ENCODE measurements at places on chromosomes 2 and 18. TPM values are rescaled to one million over a fixed set of nuclear protein-coding genes. Genes with fewer than 3 reads are reported as not detected.

Gene ARHGAP15
- 14.8 TPM for total RNA-seq

Gene RELCH
- total RNA-seq = 40.7 TPM

DNA sequence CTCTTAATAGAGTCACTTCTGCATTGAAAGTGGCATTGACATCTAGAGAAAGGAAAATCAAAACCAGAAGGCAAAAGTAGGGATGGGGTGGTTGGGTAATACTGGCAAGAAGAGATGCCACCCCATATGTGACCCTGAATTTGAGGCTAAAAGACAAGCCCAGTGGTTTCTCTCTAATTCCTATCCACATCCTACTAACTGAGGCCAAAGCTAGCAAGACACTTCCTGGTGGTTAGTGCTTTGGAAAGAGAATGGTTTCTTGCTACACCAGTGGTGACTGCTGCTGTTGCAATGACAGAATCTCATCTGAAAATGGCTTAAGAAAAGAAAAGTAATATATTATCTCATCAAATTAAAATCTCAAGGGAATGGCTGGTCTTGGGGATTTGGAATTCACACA lies 640.6 kb downstream of the EPHA4 start:
- H3K4me3 ChIP-seq = no peak overlapping the region
- no peaks in the 10 kb centered on the region for H3K4me1 ChIP-seq
- no peak for DNase-seq
- no peaks in the 10 kb centered on the region for H3K36me3 ChIP-seq
- no peaks in the 10 kb centered on the region for H3K27me3 ChIP-seq
- no peak overlapping the region for H3K27ac ChIP-seq

- H3K27me3 ChIP-seq = no peaks in the 10 kb centered on the region
- no peak overlapping the region for H3K27ac ChIP-seq
- H3K4me3 ChIP-seq = no peak overlapping the region
- no peak for DNase-seq
- H3K36me3 ChIP-seq = no peaks in the 10 kb centered on the region
- no peaks in the 10 kb centered on the region for H3K4me1 ChIP-seq
Measured at GRCh38 chr2:81324046-81324445, 1019.5 kb upstream of the LRRTM1 start.

DNA sequence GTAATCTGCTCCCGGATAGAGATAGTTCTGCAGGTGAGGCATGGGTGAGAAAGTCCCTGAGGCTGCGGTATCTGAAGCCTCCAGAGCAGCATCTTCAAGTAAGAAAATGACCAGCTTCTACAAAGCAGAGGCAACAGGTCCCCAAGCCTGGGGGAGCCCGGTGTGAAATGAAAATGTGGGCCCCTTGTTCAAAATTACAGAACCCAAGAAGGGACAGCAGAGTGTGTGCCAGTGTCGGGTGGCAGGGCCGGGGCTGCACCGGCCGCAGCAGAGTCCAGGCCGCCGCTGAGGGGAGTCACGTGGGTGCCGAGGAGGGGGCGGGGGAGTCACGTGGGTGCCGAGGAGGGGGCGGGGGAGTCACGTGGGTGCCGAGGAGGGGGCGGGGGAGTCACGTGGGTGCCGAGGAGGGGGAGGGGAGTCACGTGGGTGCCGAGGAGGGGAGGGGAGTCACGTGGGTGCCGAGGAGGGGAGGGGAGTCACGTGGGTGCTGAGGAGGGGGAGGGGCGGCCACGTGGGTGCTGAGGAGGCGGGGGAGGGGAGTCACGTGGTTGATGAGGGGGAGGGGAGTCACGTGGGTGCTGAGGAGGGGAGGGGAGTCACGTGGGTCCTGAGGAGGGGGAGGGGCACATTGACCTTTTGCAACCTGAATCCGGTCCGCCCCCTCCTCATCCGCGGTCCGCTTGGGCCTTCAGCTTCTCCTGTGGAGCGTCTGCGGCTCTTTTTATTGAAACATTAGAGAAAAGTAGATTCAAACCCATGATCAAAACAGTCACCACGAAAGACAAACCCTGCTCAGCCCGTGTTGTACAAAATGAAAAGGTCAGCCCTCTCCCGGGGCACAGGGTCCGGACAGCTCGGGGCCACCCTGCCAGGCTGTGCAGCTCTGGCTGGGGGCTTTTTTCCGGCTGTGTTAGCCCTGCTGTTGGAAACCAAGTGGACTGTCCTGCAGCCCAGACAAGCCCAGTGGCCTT lies 10.4 kb downstream of the COLEC11 start:
- H3K27ac ChIP-seq = no peak overlapping the region
- DNase-seq = no peak
- H3K4me3 ChIP-seq = no peak overlapping the region
- H3K27me3 ChIP-seq = no peaks in the 10 kb centered on the region
- no peaks in the 10 kb centered on the region for H3K36me3 ChIP-seq
